Suppressor macrophage treated with lipopolysaccharide for 1 hour (primary cell): ENCODE measurements at places on chromosomes 16 and 17.

DNA sequence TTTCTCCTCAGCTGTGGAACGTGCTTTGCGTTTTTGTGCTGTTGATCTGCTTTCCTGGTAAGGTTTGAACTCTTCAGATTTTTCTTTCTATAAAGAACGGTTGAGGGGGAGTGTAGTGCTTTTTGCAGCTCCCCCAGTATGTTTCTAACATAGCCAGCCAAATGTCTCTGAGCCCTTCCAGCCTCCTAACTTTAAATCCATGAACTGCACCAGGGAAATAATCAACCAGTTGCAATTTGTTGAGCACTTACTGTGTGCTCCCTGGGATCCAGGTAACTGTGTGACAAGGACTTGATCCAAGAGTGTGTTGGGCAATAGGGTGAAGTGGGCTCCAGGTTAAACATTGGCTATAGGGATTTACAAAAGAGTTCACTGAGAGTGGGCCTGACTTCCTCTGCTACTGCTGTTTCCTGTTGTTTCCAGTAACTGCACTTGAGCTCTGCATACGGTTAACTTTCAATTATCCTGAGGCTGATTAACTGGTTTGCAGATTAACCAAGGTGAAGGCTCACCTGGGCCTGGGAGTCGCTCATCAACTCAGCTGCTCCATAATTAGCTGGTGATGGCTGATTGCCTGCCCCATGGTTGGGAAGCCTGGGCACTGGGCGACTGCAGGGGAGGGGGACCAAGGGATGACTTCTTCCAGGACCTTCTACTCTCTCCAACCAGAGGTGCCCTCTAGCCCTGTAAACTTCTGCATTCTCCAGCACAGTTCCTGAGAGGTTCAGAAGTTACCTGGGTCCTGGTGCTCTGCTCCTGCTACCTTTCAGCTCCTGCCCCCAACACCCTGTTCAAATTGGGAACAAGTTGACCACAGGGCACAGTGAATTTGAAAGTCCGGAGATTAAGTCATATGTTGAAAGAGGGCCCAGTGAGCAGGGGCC is 19.5 kb downstream of the HLF start:
- DNase-seq: no peak

GRCh38 chr17:8012996-8013640 is 10.7 kb downstream of the GUCY2D start:
- DNase-seq: no peak

GRCh38 chr17:17783116-17783824 is 53.5 kb downstream of the SREBF1 start:
- DNase-seq: peak; percentile 35

DNA sequence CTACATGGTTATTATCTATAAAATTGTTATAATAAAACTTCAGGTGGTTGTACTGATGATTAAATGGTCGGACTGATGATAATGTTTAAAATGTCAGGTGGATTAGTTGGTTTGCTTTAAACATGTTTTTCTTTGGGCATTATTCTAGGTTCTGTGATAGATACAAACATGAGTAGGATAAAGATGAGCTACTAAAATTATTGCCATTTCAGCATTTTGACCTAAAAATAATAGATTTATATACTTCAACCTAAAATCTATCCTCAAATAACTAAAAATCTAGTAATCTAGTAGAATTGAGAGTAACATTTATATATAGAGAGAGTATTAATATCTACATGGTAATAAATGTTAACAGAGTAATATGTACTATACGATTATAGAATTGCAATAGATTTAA is 241.7 kb upstream of the CDH8 start:
- DNase-seq: no peak
